ENCODE measurements at places on chromosomes 2 and 18.

DNA sequence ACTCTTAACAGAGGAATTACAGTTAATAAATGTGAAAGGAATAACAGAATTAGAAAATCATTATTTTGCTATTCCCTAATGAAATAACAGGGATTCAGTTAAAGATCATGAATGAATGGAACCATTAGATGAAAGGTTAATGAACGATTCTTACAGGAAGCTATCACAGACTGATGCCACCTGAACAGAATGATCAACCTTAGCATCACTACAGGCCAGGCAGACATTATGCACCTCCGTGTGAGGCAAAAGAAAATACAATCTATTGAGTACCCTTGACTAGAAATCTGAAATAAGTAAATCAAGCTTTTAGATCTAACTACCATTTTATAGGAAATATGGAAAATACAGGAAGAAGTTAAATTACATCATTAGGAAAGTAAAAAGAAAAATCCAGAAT, 10.4 kb downstream of the ROCK1 start:
- H3K4me3 ChIP-seq = no peak overlapping the region
- DNase-seq = no peak
- no peaks in the 10 kb centered on the region for H3K27me3 ChIP-seq
- H3K36me3 ChIP-seq = no peaks in the 10 kb centered on the region
- H3K27ac ChIP-seq = no peak overlapping the region
- peaks cover 5% of the 10 kb centered on the region for H3K4me1 ChIP-seq

DNA sequence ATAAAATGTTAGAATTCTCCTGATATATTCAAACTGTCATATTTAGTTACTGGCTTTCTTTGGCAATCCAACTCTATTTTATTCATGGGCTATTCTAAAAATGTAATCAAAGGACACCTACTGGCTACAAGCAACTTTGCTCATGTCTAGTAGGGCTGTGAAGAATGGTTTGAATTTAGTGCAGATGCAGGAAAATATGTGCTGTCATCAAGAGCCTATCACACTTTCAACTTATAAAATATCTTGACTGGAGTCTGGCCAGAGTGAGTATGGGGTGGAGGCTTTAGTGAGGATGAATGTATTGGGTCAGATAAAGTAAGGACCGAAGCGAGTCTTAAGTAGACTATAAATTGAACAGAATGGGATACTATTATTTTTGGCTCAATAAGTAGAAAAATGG, 343.4 kb upstream of the SPRED2 start:
- no peak overlapping the region for H3K4me3 ChIP-seq
- H3K27me3 ChIP-seq = no peaks in the 10 kb centered on the region
- DNase-seq = no peak
- H3K27ac ChIP-seq = no peak overlapping the region
- no peaks in the 10 kb centered on the region for H3K4me1 ChIP-seq

DNA sequence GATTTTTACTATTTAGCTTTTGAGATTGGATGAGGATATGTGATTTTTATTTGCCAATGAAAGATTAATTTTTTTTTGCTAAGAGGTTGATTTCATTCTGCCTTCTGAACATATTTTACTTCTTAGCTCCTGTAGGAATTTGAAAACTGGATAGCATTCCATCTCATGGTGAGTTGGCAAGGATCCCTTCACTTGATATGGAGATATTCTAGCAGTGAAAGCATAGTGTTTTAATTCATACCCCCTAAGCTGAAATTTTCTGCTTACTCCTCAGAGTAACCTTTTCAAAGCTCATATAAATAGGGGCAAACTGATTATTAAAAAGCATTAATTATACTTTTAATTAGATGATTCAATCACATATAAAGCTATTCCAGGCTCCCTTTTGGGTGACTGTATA, 61.0 kb upstream of the KCNJ3 start:
- H3K4me1 ChIP-seq = no peaks in the 10 kb centered on the region
- H3K4me3 ChIP-seq = no peak overlapping the region
- DNase-seq = no peak
- no peaks in the 10 kb centered on the region for H3K36me3 ChIP-seq
- H3K27me3 ChIP-seq = no peaks in the 10 kb centered on the region

DNA sequence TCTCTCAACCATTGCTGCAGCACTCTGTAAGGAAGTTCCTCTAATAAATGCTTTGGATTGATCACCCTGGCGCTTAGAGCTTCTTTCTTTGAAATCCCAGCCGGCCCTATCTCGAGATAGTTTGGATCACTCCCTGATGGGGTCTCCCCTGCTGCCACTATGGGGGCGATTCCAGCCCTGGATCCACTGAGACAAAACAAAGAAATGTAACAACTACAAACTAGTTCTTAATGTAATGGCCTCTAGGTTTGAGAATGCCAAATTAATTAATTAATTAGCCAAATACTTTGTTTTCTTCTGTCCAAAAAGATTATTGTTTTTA, 15.2 kb downstream of the SRSF7 start:
- peaks cover 46% of the 10 kb centered on the region for H3K36me3 ChIP-seq
- H3K4me3 ChIP-seq = no peak overlapping the region
- no peak overlapping the region for H3K27ac ChIP-seq
- no peak for DNase-seq
- H3K27me3 ChIP-seq = no peaks in the 10 kb centered on the region

DNA sequence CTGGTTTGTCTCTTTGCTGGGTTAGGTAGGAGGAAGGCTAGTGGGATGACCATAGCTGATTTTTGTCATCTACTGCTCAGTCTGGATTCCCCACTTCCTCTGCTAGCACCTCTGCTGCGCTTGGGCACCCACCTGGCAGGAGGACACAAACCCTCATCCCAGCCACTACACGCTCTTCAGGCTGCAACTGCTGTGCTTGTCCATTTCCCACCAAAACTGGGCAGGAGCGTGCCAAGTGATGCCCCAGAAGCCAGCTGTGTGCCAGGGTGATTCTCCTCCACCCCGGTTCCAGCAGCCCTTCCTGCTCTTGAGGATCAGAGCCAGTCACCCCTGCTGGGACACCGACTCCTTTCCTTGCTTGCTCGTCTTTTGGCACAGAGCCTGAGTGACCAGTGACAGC, 15.7 kb upstream of the PER2 start:
- H3K36me3 ChIP-seq = no peaks in the 10 kb centered on the region
- H3K27me3 ChIP-seq = no peaks in the 10 kb centered on the region
- H3K27ac ChIP-seq = no peak overlapping the region
- no peak for DNase-seq
- H3K4me3 ChIP-seq = no peak overlapping the region
- H3K4me1 ChIP-seq = peaks cover 2% of the 10 kb centered on the region

GRCh38 chr18:79596446-79597175, 83.0 kb upstream of the CTDP1 start:
- H3K4me1 ChIP-seq = no peaks in the 10 kb centered on the region
- H3K27ac ChIP-seq = no peak overlapping the region
- no peak overlapping the region for H3K4me3 ChIP-seq
- H3K27me3 ChIP-seq = peaks cover 2% of the 10 kb centered on the region
- no peak for DNase-seq
- H3K36me3 ChIP-seq = no peaks in the 10 kb centered on the region

DNA sequence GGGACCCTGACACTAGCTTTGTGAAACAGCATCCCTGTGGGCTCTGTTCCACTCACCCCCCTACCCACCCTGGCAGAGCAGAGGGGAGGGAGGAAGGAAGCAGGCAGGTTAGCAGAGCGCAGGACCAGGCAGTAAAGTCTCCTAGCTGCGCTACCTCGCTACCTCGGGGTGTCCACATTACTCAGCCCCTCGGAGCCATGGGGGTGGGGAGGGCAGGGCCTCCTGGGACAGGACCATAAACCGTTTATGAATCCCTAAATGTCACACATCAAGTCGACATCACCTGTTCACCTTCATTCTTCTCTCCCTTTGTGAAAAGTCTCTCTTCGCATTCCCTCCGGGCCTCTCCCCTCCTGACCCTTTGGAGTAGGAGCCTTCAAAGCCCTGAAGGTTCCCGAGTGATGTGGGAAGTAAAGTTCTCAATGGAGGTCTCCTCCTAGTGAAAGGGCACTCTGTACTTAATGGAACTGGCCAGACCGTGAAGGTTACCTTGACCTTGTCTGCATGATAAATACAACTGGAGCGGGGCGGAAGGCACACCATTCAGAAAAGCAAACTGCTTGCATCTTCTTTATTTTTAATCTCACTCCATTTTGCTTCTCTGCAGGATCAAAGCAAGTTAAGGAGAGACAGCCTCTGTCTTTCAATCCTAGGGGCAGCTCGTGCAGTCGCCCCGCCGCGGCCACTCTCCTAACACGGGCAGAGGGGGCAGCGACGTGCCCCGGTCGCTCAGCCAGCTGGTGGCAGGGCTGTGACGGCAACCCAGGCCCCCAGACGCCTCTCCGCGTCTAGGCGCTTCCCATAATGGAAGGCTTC, 23.7 kb upstream of the SMAD7 start:
- no peaks in the 10 kb centered on the region for H3K27me3 ChIP-seq
- no peak overlapping the region for H3K4me3 ChIP-seq
- DNase-seq = peak; percentile 63

DNA sequence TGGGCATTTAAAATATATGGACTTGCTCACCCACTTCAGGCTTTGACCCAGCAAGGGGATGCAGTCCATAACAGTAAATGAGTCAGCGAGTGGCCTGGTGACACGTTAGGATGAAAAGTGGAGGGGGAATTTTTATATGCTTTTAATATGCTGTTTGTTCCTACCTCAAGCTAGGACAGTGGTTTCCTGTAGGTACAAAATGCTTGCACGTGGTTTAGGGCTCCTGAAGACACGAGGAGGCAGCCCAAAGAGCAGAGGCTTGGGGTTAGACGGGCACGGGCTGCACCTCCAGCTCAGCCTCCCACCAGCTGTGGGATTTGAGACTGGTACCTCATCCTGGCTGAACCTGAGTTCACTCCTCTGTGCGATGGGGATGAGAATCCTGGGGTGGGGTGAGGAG, 306.2 kb upstream of the CXCR4 start:
- no peak overlapping the region for H3K4me3 ChIP-seq
- H3K36me3 ChIP-seq = no peaks in the 10 kb centered on the region
- no peaks in the 10 kb centered on the region for H3K4me1 ChIP-seq
- H3K27ac ChIP-seq = no peak overlapping the region

DNA sequence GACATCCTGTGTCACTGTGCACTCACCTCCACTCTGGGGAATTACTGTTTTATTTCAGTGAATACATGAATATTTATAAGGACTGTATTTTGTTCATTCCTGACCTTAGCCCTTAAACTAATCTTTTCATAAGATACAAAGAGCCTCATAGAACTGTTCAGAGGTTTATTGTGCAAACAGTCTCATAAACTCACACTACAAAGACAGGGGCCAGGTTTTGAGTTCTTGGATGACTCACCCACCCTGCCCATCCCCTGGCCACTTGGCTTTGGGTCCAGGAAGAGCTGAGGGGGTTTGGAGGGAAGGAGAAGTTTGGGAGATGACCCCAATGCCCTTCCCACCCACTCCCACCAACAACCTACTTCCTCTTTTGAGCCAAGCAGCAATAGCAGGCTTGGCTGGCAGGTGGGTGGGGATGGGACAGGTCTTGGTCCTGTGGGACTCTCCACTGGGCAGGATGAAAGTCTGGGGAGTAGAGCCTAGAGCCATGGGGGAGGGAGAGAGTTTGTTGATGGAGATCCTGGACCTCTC, 43.1 kb upstream of the IL1R2 start:
- H3K4me1 ChIP-seq = no peaks in the 10 kb centered on the region
- H3K4me3 ChIP-seq = no peak overlapping the region
- no peak overlapping the region for H3K27ac ChIP-seq
- H3K27me3 ChIP-seq = no peaks in the 10 kb centered on the region
- no peaks in the 10 kb centered on the region for H3K36me3 ChIP-seq
- DNase-seq = no peak

- H3K27me3 ChIP-seq = no peaks in the 10 kb centered on the region
- no peaks in the 10 kb centered on the region for H3K36me3 ChIP-seq
- no peak for DNase-seq
- no peaks in the 10 kb centered on the region for H3K4me1 ChIP-seq
Observed at GRCh38 chr2:177796654-177797415, 275.7 kb downstream of the PDE11A start.

DNA sequence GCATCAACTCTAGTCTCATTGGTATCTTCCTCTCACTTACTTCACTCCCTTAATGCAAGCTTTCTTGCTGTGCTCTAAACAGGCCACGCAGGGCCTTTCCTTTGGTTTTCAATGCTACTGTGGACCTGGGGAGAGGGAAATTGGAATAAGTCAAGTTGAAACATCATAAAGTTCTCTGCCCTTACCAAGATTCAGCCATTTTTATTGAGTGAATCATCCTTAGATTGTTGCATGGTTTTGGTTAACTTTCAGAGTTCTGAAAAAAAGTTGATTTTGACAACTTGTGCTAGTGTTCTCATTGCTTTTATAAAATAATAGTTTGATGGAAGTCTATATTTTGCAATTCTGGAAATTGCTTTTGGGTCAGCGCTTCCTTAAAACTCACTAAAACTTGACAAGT, 852.8 kb upstream of the ACVR2A start:
- H3K27ac ChIP-seq = no peak overlapping the region
- DNase-seq = no peak
- no peaks in the 10 kb centered on the region for H3K36me3 ChIP-seq
- no peaks in the 10 kb centered on the region for H3K27me3 ChIP-seq
- H3K4me1 ChIP-seq = no peaks in the 10 kb centered on the region
- H3K4me3 ChIP-seq = no peak overlapping the region

DNA sequence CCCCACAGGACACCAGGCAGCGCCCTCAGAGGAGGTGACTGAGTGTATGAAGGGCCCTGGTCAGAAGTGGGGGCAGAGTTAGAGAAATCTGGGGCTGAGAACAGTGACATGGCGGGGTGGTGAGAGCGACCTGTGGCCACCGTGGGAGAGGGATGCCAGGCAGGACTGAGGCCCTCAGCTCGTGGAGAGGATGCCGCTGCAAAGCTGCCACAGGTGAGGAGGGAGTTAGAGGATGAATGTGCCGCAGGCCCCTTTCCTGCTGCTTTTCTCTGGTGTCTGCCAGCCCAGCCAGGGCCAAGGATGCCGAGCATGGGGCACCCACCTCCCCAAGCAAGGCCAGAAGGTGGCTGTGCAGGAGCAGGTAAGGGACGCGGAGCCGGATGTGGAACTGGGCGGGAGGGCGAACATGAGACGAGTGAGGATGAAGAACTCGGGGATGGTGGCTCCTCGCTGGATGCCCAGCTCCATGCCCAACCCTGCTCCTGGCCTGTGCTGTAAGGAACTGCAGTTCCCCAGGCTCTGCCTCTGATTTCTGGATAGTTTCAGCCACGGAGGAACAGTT, 269.2 kb upstream of the HDAC4 start:
- no peak for DNase-seq
- no peaks in the 10 kb centered on the region for H3K27me3 ChIP-seq
- no peak overlapping the region for H3K4me3 ChIP-seq
- H3K4me1 ChIP-seq = no peaks in the 10 kb centered on the region
- no peak overlapping the region for H3K27ac ChIP-seq
